Stomach (tissue), 19 donors: ENCODE measurements at places on chromosomes 4 and X.

DNA sequence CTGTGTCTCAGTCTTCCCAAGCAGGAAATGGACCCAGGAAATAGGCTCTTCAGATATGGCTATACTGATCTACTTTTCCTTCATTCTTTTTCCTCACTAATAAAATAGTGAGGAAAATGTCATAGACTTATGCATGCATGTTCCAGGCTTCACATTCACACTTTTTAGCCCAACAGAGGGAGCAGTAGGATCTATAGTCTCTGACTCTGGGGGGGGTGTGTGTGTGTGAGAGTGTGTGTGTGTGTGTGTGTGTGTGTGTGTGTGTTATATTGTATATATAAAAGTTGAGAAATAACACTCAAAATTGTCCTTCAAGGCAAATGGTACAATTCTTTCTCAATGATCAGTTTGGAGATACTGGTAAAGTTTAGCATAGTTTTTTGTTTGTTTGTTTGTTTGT is 297.2 kb upstream of the GALNT7 start:
- no peak for DNase-seq

DNA sequence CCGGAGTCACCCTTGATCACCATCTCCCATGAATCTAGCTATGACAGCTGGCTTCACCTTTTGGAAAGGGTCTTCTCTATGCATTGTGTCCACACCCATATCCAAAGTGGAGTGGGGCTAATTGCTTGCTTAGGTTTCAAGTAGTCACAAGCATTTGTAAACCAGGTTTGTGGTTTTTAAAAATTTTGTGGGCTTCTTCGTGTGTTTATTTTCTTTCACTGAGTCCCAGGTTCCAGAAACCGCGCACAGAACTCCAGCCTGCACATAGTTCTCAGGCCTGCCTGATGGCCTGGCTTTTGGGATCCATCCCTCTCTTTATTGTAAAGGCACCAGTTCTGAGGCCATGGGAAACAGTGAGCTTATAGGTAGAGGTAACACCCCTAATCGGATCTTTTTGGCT is 70.2 kb upstream of the TLR3 start:
- DNase-seq = no peak

DNA sequence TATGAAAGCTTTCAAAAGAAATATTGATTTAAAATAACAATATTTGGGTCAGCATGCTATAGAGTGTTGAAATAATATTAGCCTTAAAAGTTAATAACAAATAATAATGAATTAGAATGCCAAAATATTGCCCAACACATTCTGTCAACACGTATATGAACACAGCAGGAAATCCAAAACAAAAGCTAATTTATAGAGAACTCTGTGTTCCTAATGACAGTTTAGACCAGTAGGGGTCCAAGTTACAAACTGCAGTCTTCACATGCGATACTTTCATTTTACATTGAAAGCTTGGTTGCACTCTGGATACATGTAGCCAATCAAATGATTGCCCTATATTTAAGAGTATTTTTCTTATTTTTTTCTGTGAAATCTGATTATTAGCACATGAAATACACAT is 274.4 kb downstream of the DCTD start:
- no peak for DNase-seq

GRCh38 chrX:39690541-39691415 is 407.0 kb downstream of the BCOR start:
- no peak for DNase-seq

DNA sequence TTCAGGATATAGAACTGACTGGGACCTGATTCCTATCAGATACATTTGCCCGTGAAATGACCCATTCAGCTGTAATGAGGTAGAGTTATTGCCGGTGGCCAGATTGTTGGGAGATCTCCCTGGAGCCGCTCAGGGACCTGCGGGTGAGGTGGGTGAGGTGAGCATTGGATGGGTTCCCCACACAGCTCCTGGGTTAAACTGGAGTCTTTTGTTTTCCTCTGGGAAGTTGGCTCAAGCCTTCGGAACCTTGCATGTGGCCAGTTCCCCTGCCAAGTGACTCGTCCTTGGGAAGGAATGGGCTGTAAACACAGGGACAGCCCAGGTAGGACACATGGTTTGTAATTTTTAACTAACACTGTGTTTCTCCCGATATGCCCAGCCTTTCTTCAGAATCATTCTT is 31.6 kb upstream of the KIT start:
- no peak for DNase-seq

GRCh38 chr4:43136752-43137151 is 244.2 kb downstream of the GRXCR1 start:
- no peak for DNase-seq

DNA sequence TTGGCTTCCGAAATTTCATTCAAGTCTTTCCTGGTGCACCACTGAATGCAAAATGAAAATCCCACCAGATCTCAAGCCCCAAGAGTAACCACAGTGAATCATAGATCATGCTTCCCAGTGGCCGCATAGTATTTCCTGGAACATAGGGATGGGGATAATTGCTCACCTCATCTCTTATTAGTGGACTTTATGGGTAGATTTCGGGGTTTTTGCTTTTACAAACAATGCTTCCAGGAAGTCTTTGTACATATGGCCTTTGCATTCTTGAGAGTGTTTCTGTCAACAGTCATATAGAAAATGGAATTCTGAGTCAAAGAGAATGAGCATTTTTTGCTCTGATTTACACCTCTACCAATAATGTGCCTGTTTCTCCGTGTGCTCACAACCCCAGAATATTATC is 53.4 kb downstream of the PPEF2 start:
- no peak for DNase-seq

GRCh38 chr4:29708473-29708872 is 1011.7 kb upstream of the PCDH7 start:
- no peak for DNase-seq

GRCh38 chrX:69024931-69025330 is 140.3 kb downstream of the PJA1 start:
- DNase-seq = peak; percentile 78

DNA sequence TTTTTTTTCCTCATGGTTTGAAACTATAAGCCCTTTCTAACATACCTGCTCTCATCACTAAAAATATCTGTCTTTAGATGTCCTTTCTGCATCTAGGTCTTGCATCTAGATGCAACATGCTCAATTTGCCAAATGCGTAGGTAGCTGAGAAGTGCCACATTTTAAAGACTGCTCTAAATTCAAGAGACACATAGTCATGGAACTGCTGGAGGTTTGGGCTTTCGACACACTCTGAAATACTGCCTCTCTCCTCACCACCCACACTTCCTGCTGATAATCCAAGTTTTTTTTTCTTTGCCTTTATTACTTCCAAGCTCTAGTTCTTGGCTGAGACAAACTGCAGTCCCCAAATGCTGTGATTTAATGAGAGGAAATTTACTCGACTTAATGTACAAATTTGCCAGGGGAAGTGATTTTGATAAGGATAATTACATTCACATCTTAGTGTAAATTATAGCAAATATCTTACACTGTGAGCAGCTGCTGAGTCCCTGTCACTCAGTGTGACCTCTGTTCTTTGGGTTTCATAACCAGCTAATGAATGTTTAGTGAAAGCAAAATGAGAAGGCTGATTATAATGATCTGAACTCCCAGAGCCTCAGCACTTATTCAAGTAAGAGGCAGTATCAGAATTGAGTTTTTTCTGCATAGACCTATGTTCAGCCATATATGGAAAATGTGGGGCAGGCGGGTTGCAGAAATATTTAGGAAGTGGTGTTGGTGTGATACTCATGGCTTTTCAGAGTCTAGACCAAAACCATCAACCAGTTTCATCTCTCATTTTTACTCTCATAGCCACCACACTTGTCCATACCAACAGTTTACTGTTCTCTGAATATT is 31.3 kb downstream of the DRD5 start:
- no peak for DNase-seq

- no peak for DNase-seq
These were observed 78.1 kb downstream of the LDB2 start for GRCh38 chr4:16820329-16820728.

- DNase-seq = no peak
These were observed 29.0 kb downstream of the PDHA1 start for GRCh38 chrX:19372547-19373331.

- no peak for DNase-seq
These were observed 646.3 kb upstream of the SPANXN1 start for GRCh38 chrX:144601010-144601409.
